ENCODE measurements at places on chromosomes 2 and 18.

GRCh38 chr2:160310118-160310828 lies 110.2 kb upstream of the ITGB6 start:
- no peak for DNase-seq

DNA sequence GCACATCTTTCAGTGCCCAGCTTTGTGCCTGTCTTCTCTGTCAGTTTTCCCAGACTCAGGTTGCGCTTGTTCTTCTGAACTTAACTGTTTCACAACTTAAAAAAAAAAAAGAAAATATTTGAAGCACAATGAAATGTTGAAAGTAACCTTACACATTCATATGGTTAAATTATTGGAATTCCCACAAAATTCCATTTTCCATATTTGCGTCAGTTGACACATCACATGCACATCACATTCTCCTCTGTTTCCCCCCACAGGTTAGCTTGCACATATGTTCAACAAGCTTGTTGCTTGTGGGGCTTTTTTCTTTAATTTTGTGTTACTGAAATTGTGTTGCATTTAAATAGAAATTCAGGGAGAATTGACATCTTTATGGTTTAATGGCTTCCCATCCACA lies 8.3 kb downstream of the MYO1B start:
- no peak for DNase-seq

GRCh38 chr2:101145406-101145805 lies 5.8 kb downstream of the TBC1D8 start:
- DNase-seq: no peak

DNA sequence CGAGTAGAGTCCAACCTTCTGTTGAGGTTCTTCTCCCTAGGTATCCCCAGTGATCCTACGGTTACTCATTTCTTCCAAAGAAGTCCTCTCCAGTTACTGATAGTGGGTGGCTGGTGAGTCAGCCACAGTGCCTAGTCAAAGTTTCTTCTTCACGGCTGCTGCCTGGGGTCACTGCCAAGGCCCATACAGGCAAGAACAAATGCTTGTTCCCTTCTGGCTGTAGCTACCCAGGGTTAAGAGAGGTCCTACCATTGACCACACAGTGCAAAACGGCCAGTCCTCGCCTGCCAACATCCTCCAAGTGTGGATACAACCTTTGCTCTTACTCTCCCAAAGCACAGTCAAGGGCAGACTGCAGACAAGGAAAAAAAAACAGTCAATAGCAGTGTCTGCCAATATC lies 2.9 kb upstream of the PTPN4 start:
- DNase-seq: peak; percentile 72

- DNase-seq: no peak
Measured at GRCh38 chr2:136281281-136282114, 163.5 kb upstream of the CXCR4 start.

DNA sequence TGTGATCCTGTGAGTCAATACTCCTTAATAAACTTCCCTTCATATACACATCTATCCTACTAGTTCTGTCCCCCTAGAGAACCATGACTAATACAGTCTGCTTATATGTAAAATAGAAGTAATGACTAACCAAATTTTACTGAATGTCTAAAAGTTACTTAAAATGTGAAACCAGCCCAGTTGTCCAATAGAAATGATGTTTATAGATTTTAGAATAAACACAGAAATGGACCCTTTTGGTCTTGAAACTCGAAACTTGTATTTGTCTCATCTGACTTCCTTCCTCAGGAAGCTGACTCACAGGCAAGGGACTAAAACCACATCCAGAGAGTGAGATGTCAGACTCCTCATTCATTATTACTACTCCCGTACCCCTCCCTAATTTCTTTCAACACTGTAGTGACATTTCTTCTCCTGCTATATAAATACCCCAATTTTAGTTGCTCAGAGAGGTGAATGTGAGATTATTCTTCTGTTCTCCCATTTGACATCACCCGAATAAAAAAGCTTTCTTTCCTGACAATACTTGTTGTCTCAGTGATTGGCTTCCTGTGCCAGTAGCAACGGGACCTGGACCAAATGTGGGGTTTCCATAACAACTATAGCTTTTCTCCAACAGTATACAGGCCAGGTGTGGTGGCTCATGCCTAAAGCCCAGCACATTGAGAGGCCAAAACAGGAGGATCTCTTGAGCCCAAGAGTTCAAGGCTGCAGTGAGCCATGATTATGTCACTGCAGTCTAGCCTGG lies 486.0 kb downstream of the ERBB4 start:
- no peak for DNase-seq

DNA sequence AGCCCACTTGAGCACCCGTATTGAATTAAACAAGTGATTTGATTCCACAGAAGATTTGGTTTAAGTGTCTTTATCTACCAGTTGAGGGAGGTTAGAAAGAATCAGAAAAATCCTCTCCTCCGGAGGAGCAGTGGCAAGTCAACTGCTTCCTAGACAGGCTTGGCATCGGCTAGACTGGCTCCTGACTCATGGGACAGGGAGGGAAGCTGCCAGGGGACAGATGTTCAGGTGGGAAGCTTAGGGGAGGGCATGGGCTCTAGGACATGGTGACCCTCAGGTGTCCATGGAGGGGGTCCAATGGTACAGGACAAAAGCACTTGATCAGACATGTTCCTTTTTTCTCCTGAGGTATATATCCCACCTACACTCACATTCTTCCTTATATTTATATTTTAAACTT lies 119.3 kb upstream of the IL1R2 start:
- DNase-seq: no peak

Measured in tibial artery (tissue), 4 donors.